Activated CD4-positive, alpha-beta T cell treated with anti-CD3 and anti-CD28 coated beads, Interleukin-2, amount 10 ng/mL, durations not matched to agents 7 days and 5 days (primary cell): ENCODE measurements at places on chromosomes 1 and 21.

- DNase-seq: no peak
These were observed 57.6 kb downstream of the PEX14 start for GRCh38 chr1:10532362-10532761.

- no peak for DNase-seq
These were observed 158.1 kb downstream of the RUNX1 start for GRCh38 chr21:34890724-34891612.

GRCh38 chr1:11065796-11066195 lies 6.0 kb upstream of the SRM start:
- no peak for DNase-seq

DNA sequence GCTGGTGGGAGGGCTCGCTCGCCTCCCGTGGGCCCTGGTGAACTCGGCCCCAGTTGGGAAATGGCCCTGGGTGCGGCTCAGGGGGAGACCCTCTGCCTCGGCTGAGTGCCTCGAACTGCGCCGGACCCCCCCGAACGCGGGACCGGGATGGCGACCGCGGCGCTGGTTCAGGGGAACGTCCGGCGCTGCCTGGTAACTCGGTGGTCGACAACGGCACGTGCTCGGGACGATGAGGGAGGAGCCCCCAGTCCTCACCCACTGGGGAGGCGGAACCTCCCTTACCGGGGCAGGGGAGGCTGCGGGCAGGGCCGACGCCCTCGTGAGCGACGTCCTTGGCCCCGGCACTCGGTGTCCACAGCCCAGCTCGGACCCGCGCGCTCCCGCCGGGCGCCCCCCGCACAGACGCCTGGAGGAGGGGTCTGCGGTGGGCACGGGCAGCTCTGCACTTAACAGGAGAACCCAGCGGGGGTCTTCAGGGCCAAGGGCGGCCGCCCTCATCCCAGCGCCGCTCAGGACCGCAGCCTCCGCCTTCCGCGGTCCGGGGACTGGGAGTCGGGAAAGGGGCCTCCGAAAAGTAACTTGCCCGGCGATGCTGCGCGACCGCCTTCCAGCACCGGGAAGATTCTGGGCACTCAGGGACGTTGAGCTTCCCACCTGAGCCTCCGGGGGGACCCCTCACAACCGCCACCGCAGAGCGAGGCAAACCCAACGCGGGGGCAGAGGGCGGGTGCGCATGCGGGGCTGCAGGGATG lies 1.7 kb downstream of the HES4 start:
- DNase-seq: no peak

- no peak for DNase-seq
These were observed 16.8 kb downstream of the GNG4 start for GRCh38 chr1:235632506-235633401.

DNA sequence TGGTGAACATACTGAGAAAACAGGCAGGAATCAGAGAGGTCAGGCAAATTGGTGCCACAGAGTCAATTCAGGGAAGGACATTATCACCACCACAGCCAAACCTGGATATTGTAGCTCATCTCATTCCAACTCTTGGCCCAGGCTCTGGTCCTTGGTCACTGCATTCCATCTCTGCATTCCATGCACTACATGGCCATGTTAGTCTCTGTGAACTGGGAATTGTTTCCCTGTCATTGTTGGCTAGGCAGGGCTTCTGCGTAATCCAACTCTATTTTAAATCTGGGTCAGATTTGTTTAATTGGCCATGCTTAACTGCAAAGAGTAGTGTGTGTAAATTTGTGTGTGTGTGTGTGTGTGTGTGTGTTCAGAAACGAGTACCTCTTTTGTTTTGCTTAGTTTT lies 837.6 kb upstream of the ADAMTS5 start:
- DNase-seq: no peak
